ENCODE measurements at places on chromosomes 1 and 21. TPM values are rescaled to one million over a fixed set of nuclear protein-coding genes. Genes with fewer than 3 reads are reported as not detected.

DNA sequence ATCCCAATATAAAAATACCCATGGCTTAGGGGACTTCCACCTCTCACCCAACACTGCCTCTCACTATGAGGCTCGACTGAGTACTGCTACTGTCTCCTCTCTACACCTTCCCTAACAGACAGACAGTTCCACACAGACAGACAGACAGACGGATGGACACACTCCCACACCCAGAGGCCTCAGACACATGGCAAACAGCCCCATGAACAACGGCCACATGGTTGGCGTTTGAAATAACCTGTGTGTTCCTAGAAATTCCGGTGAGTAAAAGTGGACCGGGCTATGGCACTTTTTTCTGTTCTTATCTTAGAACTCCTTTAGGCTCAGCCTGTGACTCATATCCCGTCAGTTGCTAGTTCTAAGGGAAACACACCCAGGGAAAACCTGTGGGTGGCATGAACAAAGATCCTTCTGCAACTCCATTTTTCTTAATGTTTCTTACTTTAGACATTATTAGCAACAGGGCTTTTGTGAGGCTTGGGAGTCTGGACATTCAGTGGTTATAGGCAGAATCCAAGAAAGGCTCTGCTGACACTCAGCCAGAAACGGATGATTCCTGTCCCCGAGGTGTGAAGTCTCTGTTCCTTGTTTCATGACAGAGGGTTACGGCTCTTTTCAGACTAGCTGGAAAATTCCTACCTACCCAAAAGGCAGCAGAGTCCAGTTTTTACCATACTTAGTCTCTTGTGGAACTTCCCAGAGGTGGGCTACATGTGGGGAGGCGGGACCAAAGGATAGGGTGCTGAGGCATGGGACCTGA is 90.5 kb upstream of the TLR5 start:
- no peak for DNase-seq

DNA sequence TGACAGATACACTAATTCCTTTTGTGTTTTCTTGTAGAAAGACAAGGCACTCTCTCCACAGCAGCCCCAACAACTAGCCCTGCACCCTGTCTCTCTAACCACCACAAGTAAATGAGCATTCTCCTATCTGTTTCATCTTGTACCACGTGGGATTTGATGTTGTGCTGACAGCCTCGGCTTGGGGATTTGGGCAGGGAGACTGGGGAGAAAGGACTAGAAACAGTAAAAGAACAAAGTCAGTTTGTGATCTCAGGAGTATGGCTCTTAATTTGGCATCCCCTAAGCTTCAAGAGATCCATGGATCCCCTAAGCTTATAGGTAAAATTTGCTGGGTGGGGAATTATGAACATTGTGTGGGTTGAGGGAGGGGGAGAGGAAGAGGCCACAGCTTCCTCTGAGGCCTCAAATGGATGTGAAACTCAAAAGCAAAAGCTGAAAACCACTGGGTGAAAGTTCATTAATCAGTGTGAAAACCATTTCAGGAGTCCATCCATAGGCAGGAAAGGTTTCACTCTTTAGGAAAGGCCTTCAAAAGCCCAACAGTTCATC is 3.1 kb downstream of the C1orf162 start:
- DNase-seq: no peak

DNA sequence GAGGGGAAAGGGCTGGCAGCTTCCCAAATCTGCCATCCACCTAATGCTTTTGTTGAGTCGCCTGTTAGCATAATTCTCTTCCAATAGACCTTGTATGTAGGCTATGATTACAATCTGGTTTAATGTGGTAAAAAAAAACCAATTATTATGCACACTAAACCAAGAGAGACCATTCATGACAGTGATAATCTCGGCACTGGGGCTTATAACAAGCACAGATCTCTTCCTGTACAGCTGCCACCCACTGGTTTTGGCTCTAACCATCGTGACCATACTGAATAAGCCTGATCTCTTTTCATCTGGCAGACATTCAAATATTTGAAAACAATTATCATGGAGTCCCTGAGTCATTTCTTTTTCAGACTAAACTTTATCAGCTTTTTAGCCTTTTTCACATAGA is 12.0 kb upstream of the SYT14 start:
- DNase-seq: no peak

CD48 gene
- 2.4 TPM for total RNA-seq

DNA sequence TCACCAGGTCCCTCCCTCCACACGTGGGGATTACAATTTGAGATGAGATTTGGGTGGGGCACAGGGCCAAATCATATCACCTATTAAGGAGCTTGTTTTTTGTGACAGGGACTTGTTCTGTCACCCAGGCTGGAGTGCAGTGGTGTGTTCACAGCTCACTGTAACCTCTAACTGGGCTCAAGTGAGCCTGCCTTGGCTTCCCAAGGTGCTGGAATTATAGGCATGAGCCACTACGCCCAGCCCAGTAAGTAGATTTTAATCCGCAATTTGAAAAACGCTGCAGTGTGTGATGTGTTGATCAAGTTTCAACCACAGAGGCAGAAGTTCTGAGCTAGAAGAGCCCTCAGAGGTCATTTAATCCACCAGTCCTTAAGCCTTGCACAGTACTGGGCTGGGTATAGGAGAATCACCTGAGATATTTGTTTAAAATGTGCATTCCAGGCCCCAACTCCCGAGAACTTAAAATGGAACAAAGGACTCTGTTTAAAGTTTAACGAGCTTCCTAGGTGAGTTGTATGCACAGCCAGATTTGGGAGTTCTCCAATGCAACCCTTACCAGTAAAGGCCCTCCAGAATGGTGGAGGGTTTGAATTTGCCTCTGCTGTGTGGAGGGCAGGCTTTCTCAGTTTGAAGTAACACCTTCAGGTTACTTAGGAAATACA is 13.4 kb downstream of the RPL11 start:
- DNase-seq: no peak

SH2D2A gene
- 1.0 TPM for total RNA-seq
